Naive thymus-derived CD4-positive, alpha-beta T cell (primary cell): ENCODE measurements at places on chromosomes 16 and 17. TPM values are rescaled to one million over a fixed set of nuclear protein-coding genes. Genes with fewer than 3 reads are reported as not detected.
A peak's percentile ranks its signal among the peaks of the same experiment; 100 is the strongest.

DNA sequence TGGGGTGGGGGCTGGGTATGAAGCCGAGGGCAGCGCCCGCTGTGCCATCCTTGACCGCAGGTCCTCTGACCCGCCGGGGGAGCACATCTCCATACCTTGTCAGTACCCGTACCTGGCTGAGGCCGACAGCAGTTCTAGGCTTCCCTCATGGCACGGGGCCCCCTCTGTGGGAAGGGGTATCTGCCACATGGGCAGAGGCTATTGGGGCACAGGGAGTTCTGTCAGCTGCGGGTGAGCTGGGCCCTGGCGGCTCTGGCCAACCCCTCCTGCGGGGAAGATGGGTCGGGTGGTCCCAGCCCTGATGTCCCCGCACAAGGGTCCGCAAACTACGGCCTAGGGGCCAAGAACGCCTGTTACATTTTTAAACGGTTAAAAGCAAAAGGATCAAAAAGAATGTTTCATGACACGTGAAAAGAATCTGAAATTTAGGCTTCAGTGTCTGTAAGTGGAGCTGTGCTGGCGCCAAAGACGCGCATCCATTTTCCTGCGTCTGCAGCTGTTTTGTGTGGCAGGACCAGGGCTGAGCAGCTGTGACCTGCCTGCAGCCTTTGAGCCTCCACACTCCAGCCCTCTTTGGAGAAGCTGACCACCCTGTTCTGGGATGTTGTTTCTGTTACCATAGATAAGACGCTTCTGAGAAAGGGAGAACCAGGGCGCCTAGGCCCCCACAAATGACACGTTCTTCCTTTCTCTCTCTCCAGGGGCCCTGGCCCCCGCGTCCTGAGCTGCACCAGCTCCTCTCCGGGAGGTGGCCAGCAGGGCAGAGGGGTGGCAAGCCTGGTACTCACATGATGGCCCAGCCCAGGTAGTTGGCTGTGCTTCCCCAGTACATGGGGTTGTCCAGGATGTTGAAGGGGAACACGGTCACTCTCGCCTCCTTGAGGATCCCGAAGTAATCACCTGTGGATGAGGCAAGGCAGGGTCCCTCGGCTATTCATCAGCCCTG lies 12.7 kb upstream of the RASD1 start:
- no peaks in the 10 kb centered on the region for H3K4me1 ChIP-seq
- no peaks in the 10 kb centered on the region for H3K36me3 ChIP-seq
- H3K4me3 ChIP-seq: no peak overlapping the region
- H3K27ac ChIP-seq: no peak overlapping the region
- H3K27me3 ChIP-seq: no peaks in the 10 kb centered on the region

DNA sequence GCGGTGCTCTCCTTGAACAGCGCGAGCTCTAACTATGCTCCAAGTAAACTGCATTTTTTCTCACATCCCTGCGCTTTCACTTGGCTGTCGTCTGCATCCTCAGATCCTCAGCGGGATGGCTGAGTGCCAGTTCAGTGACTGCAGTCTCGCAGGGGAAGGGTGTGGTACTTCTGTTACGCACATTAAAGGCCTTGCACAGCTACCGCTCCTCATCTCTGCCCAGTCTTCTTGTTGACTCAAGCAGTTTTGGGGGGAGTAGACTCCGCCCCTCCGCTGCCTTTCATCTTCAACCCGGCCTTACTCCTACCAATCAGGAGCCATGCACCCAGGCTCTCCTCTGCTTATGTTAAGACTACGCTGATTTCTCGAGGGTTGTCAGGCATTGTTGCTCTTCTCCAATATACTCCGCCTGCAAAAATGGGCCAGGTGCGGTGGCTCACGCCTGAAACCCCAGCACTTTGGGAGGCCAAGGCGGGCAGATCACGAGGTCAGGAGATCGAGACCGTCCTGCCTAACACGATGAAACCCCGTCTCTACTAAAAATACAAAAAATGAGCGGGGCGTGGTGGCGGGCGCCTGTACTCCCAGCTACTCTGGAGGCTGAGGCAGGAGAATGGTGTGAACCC lies 10.0 kb downstream of the ATP5PD start:
- peaks cover 37% of the 10 kb centered on the region for H3K36me3 ChIP-seq
- peak overlapping the region; percentile 77 for H3K27ac ChIP-seq
- H3K4me3 ChIP-seq: peak overlapping the region; percentile 14
- no peaks in the 10 kb centered on the region for H3K27me3 ChIP-seq
- peaks cover 40% of the 10 kb centered on the region for H3K4me1 ChIP-seq

GRCh38 chr17:62800585-62800984 lies 7.5 kb downstream of the MARCHF10 start:
- H3K4me3 ChIP-seq: no peak overlapping the region
- H3K27me3 ChIP-seq: no peaks in the 10 kb centered on the region
- H3K4me1 ChIP-seq: no peaks in the 10 kb centered on the region
- H3K36me3 ChIP-seq: no peaks in the 10 kb centered on the region
- no peak overlapping the region for H3K27ac ChIP-seq

GRCh38 chr17:74569020-74570003 lies 2.0 kb upstream of the CD300H start:
- H3K27ac ChIP-seq: no peak overlapping the region
- no peaks in the 10 kb centered on the region for H3K27me3 ChIP-seq
- DNase-seq: no peak

DNA sequence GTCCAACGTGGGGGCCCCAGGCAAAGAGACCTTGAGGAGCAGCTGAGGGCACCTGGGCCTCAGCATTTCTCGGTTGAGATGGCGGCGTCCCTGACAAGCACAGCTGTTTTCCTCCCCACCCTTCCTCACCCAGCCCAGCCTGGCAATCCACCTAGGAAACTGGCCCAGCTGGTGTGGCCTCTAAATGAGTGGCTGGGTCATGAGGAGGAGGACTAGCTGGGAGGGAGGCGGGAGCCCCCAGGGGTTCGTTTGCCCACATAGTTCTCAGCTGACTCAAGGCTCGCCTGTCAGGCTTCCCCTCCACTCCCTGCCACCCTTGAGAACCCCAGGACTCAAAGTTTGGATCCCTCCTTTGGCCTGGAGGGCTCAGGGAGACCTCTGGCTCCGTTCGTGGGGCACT lies 5.9 kb downstream of the RNF222 start:
- H3K27me3 ChIP-seq: no peaks in the 10 kb centered on the region
- no peak for DNase-seq
- no peaks in the 10 kb centered on the region for H3K36me3 ChIP-seq
- peaks cover 26% of the 10 kb centered on the region for H3K4me1 ChIP-seq

DNA sequence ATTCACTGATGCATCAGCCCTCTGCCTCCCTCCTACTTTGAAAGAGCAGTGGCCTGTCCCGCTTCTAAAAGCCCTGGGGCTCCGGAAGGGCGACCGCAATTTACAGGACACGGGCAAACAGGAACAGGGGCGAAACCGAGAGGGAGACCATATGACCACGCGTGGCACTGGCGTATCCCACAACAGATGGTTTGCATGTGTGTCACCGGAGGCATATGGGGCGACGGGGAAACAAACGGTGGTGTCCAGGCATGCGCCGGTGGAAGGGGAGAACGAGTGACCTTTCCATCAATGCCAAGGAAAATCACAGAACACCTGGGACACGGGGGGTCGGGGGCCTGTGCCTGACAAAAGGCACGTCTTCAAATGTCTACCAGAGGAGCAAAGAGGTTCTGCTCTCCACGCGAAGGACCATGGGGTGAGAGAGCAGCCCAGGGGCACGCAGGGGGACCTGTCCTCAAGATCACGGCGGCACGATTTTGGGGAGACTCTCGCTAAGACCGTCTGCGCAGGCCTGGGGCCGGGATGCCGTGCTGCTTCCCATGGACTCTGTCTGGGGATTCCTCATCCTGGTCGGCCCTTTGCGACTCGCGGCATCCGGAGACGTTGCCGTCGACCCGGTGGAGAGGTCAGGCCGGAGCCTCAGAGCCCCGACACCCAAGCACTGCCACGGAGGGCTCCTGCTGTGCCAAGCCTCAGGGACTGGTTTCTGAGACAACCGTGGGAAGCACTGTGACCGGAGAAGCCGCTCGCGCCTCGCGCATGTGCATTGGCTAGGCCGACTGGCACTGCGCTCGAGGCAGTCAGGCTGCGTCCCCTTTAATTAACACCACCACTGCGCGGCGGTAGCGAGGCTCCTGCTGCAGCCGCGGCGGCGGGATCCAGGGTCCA lies 12.8 kb upstream of the KCNJ18 start:
- no peaks in the 10 kb centered on the region for H3K36me3 ChIP-seq
- H3K4me1 ChIP-seq: no peaks in the 10 kb centered on the region
- H3K27ac ChIP-seq: no peak overlapping the region
- H3K4me3 ChIP-seq: no peak overlapping the region
- no peaks in the 10 kb centered on the region for H3K27me3 ChIP-seq

DNA sequence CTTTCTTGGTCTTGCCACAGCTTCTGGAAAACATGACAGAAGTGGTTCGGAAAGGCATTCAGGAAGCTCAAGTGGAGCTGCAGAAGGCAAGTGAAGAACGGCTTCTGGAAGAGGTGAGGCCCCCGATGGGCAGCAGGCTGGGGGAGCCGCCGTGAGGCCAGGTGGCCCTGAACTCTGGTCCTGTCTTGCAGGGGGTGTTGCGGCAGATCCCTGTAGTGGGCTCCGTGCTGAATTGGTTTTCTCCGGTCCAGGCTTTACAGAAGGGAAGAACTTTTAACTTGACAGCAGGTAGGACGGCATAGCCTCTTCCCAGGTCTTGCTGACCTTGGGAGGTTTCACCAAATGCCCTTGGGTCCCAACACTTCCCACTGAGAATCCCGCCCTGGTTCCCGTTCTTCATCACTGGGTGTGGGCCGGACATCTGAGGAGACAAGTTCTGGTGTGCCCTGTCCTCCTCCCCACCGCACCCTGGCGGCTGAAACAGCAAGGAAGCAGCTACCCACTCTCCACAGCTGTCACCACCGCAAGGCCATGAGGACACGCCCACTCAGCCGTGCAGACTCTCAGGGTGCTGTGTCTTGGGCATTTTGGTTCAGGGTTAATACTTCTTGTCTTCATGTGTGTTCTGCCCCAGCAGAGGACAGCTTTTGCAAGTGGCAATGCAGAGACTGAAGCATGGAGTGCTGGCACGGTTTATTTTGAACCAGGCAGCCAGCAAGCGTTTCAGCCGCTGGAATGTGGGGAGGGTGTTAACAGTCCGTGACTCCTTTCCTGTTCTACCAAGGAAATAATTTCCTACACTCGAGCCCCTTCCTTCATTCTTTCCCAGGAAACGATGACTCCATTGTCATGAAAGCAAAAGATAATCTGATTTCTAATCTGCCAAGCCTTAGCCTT lies 21.4 kb downstream of the NTAN1 start:
- H3K27ac ChIP-seq: no peak overlapping the region
- H3K27me3 ChIP-seq: no peaks in the 10 kb centered on the region

- H3K4me1 ChIP-seq: peaks cover 14% of the 10 kb centered on the region
- no peaks in the 10 kb centered on the region for H3K27me3 ChIP-seq
- no peak for DNase-seq
- H3K4me3 ChIP-seq: no peak overlapping the region
- H3K27ac ChIP-seq: no peak overlapping the region
Measured at GRCh38 chr16:2910441-2910969, 1.2 kb upstream of the FLYWCH1 start.

DNA sequence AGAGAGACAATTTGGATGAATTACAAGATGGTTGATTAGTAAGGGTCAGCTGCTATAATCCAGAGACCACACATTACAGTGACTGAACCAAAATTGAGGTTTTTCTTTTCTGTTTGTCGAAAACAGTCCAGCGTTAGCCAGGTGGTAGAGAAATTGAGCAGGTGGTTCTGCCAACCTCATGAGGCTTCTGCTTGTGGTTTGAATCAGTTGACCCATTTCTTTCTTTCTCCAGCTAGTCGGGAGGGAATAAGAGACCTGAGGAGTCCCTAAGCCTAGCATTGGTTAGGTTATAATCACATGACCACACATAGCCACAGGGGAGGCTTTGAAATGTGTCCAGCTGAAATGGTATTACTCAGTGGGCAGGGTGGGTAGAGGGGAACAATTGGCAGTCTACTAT lies 504.6 kb downstream of the HS3ST4 start:
- no peaks in the 10 kb centered on the region for H3K27me3 ChIP-seq
- H3K36me3 ChIP-seq: no peaks in the 10 kb centered on the region
- DNase-seq: no peak
- H3K27ac ChIP-seq: no peak overlapping the region

- DNase-seq: no peak
- H3K36me3 ChIP-seq: no peaks in the 10 kb centered on the region
- H3K27me3 ChIP-seq: no peaks in the 10 kb centered on the region
- H3K4me3 ChIP-seq: no peak overlapping the region
Measured at GRCh38 chr16:79573884-79574283, 26.7 kb downstream of the MAF start.

- no peak for DNase-seq
- H3K4me1 ChIP-seq: peaks cover 18% of the 10 kb centered on the region
- H3K27me3 ChIP-seq: no peaks in the 10 kb centered on the region
Measured at GRCh38 chr17:80769936-80770625, 221.6 kb upstream of the CHMP6 start.

- DNase-seq: no peak
- H3K27ac ChIP-seq: peak overlapping the region; percentile 92
- peaks cover 43% of the 10 kb centered on the region for H3K4me1 ChIP-seq
- H3K36me3 ChIP-seq: no peaks in the 10 kb centered on the region
Measured at GRCh38 chr17:77886387-77886728, 72.1 kb upstream of the TNRC6C start.

GRCh38 chr16:20084624-20085226 lies 11.0 kb upstream of the GPR139 start:
- H3K36me3 ChIP-seq: no peaks in the 10 kb centered on the region
- no peaks in the 10 kb centered on the region for H3K27me3 ChIP-seq
- no peaks in the 10 kb centered on the region for H3K4me1 ChIP-seq
- H3K27ac ChIP-seq: no peak overlapping the region
- H3K4me3 ChIP-seq: no peak overlapping the region

- no peaks in the 10 kb centered on the region for H3K36me3 ChIP-seq
- no peak within 1 kb of the TSS for H3K4me3 ChIP-seq
- H3K27me3 ChIP-seq: no peaks in the 10 kb centered on the region
- DNase-seq: no peak
- no peaks in the 10 kb centered on the region for H3K4me1 ChIP-seq
- H3K27ac ChIP-seq: no peak within 1 kb of the TSS
Measured at GRCh38 chr17:35752945-35753764, at the start of gene GAS2L2. TSS of gene GAS2L2 (minus strand) at chr17:35753239. CDS start at chr17:35752850, 389 bp downstream.

DNA sequence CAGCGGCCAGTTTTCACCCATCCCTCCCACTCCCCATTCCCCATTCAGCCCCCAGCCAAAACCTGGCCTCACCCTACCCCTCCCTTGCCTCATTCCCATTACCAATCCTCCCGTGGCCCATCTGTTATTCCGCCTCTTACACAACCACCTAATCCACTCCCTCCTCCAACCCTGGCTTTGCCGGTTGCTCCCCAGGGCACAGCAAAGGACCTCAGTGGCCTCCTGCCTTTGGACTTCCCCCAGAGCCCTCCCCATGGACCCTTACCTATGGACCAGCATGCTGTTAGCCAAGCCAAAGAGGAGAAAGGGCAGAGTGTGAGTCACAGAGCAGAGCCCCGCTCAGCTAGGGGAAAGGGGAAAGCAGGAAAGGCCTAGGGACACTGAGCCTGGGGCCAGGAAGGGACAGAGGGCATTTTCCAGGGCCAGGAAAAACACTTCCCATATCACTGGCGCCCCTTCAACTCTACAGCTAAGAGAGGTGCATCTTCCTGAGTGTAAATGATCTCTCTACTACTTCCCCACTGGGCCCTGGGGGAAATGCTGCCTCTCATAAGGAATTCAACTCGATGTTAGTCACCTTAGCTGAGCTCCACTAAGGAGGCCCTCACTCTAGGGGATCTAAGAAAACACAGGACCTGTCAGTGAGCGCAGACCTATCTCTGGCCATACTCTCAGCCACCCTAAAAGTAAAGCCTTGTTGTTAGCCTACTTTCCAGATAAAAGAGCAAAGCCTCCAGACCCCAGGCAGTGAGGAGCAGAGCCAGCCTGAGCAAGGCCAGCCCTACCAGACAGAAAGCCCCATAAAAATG lies 10.6 kb downstream of the PEMT start:
- H3K4me1 ChIP-seq: no peaks in the 10 kb centered on the region
- no peak overlapping the region for H3K4me3 ChIP-seq
- no peak for DNase-seq

The TBC1D3B gene
- 13.1 TPM for total RNA-seq

The SLC12A3 gene
- not detected for total RNA-seq

The SCARF1 gene
- 2.3 TPM for total RNA-seq

The CACNA1H gene
- total RNA-seq: 0.31 and 0.36 TPM in 2 replicates

The ZG16 gene
- total RNA-seq: not detected

The DOC2A gene
- total RNA-seq: 0.15 and 0.46 TPM in 2 replicates
